HTR-8/SVneo (cell line): ENCODE measurements at places on chromosomes 7 and 10.

DNA sequence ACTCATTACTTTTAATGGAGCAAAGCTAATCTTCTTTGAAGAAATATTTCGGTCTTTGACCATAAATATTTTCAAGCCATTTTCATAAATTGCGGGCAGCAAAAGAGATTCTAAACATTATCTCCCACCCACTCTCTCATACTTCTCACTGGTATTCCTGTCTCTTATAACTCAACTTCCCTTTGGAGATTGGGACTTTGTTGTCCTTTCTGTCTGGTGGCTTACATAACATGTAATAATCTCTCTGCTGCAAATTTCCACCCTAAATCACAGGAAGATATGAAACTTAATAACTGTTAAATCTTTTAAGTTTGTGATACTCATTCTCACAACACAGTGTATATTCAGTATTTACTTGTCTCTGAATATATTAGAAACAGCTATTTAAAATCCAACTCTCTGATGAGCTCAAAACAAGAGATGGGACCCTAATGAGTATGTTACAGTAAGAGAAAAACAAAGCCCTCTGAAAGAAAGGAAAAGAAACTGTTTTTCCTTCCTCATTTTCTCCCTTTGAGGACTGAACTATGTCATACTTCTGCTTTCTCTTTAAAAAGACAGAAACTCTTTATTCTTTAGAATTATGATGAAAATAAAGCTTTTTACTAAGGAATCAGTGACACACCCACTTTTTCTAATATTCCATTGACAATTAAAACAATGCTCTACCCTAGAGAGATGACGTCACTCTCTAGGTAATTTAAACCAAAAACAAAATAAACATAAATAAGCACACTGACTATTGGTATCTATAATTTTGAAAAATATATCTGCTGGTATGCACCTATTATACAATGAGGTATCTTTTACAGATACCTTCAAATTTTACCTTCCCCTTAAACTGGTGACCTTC lies 14.7 kb downstream of the CALCR start:
- DNase-seq, result no peak

- no peak for DNase-seq
These were observed 3.1 kb upstream of the ARPC1B start for GRCh38 chr7:99371376-99371920.

- DNase-seq, result no peak
These were observed 1.4 kb upstream of the CTBP2 start for GRCh38 chr10:125161707-125162119.

GRCh38 chr10:63631991-63632390 lies 110.8 kb downstream of the REEP3 start:
- no peak for DNase-seq

GRCh38 chr7:6071406-6071805 lies 40.2 kb downstream of the ANKRD61 start:
- DNase-seq, result no peak

GRCh38 chr7:156198277-156198676 lies 386.0 kb upstream of the SHH start:
- DNase-seq, result no peak

DNA sequence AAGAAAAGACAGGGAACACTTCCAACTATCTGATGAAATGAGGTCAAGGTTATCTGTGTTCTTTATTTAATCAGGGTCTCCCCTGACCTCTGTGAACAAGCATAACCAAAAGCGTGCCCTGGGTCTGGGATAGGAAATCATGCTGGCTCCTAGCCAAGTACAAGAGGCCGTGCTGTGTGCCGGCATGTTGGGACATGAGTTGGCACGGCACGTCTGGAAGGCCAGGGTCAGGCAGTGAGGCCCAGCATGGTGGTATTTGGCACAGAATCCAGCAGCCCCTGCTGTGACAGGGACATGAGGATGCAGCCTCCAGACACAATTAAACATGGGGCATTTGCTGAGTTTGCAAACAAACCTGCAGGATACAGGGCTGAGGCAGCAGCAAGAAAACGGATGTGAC lies 320.4 kb downstream of the PLXNA4 start:
- DNase-seq, result no peak

DNA sequence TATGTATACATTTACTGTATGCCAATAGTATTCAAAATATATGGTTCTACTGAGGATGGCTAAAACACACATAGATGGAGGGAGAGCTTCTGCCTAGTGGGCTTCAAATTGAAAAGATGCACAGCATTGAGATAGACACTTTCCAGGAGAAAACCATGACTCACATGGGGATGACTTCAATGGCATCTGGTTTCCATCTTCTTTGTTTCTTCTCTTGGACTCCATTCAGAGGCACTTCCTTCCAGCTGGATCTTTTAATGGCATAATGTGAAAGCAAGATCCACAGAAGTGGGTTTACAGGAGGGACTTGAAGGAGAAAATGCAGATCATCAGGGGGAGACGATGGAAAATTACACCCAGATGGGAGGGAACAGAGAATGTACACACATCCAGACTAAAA lies 84.9 kb downstream of the ZNF365 start:
- no peak for DNase-seq

- peak; percentile 45 for DNase-seq
These were observed 105.6 kb upstream of the COL1A2 start for GRCh38 chr7:94289071-94289470.

DNA sequence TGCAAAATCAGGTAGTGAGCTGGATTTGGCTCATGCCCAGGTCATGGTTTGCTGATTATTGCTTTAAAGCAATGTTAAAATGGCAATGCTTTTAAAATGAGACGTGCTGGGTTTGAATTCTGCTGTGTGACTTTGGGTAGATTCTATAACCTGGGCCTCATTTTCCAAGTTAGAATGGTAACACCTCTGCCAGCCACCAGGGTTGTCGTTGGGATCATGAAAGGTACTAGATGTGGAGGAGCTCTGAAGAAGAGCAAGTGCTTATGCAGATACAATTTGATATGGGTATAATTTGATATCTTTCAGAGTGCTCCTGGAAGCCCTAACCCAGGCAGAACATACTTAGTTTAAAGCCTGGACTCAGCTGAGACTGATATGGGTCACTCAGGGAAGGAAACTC lies 60.0 kb downstream of the EVX1 start:
- DNase-seq, result no peak

DNA sequence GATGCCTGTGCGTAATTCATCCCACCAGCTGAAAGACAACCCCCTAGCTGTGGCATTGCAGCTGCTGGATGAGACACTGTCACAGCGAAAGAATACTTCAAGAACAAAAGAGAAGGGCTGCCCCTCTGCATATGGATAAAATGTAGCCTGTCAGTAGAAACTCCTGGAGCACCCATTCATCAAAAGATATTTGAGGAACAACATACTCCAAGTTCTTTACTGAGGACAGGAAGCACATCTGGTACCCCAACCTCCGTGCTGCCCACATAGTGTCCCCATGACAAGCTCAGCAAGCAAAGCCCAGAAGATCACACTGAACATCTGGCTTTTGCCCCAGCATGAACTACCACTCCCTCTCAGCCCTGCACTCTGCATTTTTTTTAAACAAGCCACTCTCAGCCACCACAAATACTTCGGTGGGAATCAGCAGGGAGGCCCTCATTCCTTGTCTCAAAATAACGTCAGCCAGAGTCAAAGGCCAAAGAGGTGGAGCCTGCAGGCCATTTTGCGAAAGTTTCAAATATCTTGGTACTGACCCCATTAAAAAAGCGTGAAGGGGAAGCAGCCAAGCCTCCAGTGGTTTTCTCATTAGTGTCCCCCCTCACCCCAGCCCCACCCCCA lies 1.7 kb downstream of the CREB3L2 start:
- no peak for DNase-seq

DNA sequence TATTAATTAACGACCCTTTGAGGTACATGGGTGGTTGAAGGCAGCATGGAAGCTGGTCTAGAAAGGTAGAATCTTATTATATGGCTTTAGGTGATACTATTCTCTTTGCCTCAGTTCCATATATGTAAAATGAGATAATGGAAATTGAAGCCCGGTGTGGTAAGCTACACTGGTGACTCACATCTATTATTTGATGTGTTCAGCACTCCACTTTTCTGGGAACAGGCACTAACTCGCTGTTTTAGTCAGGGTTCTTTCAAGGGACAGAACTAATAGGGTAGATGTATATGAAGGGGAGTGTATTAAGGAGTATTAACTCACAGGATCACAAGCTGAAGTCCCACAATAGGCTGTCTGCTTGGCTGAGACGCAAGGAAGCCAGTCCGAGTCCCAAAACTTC lies 4.4 kb upstream of the TRUB1 start:
- DNase-seq, result no peak

- DNase-seq, result no peak
These were observed 68.9 kb downstream of the ARID5B start for GRCh38 chr10:61970182-61971002.

DNA sequence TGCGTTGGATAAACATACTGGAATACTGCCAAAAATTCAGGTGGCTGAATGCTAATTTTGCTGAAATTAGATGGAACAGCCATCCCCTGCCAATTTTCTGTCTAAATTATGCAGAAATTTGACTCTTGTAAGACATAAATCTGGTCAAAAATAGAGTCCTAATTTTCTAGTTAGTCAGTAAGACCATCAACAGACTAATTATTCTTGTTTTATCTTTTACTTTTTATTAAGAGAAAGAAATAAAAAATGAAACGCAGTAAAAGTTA lies 110.3 kb upstream of the GATA3 start:
- DNase-seq, result no peak

DNA sequence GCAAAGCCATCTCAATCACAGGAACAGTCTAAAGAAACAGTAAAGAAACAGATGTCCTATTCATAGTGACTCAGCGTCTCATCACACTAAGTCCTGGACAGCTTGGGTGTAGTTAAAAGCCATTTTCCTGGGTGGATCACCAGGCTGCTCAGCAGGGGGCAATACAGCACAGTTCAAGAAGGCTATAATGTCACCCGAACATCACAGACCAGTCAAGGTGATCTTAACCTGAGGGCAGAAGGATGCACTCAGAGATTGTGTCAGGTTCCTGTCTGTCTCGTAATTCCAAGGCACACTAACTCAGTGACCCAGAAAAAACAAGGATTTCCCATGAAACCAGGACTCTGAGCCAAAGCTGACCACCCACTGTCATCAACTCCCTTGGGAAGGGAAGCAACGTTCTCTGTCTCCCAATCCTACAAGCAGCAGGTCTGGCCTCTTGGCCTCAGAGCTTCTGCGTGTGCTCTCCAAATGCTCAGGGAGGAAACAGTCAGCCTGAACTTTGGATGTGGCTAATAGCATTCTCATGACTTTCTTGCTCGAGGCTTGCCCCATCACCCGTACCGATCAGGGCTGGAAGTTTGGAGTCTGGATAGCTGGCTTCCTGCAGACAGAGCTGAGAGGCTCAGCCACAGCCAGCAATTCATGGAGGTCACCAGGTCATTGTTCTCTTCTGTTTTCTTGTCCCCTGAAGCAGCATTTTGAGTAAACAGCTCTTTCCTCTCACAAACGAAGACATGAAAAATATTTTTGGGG lies 90.4 kb upstream of the FAM171A1 start:
- DNase-seq, result peak; percentile 18

GRCh38 chr10:63140077-63140476 lies 6.9 kb downstream of the NRBF2 start:
- no peak for DNase-seq

DNA sequence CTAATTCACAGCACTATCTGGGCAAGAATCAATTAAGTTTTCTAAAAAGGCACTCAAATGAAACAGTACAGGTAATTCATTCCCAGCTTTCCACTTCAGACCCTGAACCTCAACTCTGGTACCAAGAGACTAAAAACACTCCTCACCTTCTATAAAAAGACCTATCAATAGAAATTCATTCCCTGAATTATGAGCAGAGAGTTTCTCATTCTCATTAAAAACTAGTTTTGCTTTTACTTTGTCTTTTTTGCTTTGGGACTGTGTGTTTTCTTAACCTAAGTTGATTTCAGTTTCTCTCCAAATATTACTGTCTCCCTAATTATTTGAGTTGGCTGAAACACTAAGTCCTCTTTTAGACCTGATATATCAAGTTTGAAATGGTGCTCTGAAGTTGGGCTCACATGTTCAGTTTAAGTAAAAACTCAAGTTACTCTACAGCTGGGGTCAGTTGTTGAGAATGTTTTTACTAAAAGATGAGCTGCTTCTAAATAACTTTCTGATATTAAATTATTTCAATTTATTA lies 189.5 kb downstream of the JAZF1 start:
- no peak for DNase-seq

DNA sequence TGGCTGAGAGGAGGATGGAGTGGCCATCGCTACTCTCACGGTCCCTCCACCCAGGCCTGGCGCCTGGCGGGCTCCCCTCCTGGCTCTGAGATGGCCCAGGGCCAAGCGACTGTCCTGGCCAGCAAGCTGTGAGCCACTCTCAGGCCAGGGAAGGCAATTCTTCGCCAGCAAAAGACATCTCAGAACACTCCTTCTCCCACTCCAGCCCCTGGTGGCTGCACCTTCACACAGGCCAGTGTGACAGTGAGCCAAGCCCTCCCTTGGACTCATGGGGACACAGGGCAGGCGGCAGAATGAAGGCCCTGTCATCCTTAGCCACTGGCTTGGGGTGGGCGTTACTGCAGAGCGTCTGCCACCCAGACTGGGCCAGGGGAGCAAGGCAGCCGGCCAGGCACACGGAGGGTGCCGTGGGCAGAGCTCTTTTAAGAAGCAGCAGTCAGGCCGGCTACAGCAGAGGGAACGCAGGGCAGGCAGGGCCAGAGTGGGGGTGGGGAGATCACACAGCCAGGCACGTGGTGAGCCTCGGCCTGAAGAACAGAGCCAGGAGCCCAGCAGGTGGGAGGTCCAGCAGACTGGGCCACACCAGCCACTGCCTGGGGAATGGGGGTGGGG lies 14.4 kb downstream of the STK32C start:
- DNase-seq, result no peak

- no peak for DNase-seq
These were observed 5.4 kb downstream of the PRKCQ start for GRCh38 chr10:6574664-6575176.

- DNase-seq, result no peak
These were observed 374.9 kb upstream of the CELF2 start for GRCh38 chr10:10642751-10643150.

GRCh38 chr10:76950354-76950753 lies 687.3 kb downstream of the KCNMA1 start:
- DNase-seq, result no peak

DNA sequence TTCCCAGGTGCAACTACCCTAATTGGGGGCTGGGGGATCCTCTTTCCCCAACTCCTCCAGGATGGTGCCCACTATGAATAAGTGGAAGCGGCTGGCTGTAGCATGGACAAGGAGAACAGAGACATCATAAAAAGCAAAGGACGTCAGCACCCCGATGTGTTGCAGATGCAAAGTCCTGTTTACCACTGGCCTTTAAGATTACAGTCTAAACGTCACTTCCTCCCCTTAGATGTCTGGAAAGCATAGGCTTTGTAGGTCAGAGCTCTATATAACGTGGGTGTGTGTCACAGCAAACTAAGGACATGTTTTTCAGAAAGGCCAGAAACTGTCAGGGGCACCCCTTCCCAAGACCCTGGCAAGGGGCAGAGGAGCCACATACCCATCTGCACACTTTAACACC lies 7.9 kb downstream of the COBL start:
- DNase-seq, result no peak
